ENCODE measurements at places on chromosomes 16 and 17.

DNA sequence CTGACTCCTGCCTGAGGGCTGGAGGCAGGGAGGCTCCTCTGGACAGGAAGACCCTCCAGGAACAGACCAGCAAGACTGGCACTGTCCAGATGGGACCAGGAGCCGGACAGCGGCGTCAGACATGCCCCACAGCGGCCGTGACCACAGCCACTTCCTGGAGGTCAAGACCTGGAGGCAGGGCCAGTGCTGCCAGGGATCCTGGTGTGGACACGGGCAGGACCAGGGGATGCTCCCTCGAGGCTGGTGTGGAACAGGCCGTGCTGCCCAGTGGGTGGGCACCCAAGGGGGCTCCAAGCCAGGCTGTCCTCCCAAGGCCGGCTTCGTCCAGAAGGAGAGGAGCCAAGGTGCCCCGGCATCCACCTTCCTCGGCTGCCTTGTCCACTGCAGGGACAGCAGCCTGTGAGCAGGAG is 4.5 kb upstream of the CCDC57 start:
- no peak for ATAC-seq

- no peak for ATAC-seq
Observed at GRCh38 chr17:200586-200985, 19.1 kb upstream of the DOC2B start.

DNA sequence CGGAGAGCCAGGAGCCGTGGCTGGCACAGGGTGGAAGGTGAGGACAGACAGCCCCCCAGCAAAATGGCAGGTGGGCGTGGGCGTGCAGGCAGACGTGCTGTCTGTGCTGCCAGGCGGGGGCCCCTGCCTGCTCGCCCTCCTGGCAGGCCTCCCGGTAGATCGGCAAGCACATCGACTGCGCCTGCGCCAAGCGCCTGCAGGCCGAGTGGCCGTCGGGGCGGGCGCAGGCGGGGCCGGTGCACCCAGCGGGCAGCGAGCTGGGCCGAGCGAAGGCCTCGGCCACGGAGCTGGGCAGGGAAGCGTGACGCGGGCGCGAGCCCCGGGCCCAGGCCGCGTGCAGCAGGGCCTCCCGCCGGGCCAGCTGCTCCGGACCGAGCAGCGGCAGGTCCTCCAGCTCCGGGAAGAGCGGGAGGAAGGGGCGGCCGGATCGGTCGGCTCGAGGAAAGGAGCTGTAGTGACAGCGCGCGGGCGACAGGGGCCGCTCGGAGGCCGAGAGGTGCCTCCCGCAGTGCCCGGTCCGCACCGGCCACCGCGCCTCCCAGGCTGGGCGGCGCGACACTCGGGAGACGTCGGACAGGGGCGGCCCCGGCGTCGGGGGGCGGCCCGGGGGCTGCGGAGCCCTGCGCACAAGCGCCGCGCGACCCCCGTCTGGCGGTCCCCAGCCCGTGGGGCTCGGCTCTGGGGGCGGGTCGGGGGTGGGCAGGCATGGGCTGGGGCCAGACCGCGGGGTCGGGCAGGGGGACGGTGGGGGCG is 16.9 kb downstream of the GRIN2C start:
- no peak for ATAC-seq

DNA sequence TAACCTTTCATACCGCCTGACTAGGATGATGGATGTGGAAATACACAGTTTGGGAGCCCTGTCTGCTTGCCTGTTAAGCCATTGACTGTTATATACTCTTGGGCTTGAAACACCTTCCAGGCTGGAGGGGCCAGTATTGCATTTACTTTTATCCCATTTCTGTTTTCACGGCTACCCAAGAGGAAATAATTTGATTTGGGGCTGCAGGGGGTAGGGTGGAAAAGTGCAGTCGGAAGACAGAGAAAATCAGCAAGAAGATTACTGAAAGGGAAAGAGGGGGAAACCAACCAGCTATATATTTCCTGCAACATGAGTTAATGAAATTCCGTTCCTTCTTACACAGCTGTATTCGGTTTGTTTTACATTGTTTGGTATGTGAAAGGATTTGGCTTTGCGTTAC is 202.5 kb downstream of the CDH13 start:
- ATAC-seq: no peak

DNA sequence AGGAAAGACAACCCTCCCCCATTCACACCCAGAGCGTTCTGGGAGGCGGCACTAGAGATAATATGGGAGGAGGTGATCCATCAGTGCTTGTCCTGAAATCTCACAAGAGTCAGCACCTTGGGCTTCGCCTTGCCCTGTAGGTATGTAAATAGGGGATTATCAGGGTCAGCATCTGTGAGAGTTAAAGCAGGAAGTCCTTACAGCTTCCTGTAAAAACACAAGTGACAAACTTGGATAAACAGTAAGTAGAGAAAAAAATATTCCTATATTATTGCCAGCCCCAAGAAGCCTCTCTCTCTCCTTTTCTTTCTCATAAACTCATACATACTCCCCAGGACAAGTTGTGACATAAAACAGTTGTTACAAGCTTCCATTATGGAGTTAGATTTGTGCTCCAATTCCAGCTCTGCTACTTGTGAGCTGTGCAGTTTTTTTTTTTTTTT is 187.7 kb downstream of the MAF start:
- no peak for ATAC-seq

DNA sequence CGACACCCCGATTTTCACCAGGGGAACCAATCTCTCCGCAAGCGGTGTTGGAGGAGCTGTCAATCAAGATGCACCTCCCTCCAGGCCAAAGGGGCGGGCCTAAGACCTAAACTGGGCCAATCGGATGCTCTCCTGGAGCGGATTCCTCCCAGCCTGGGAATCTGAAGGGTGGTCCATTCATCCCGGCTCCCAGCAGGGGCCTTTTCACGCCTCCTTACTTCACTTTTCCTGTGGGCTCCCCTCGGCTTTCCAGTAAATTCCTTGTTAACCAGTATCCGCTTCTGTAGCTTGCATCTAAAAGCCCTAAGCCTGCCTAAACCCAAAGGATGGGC is 17.1 kb downstream of the C16orf74 start:
- ATAC-seq: no peak

- no peak for ATAC-seq
Observed at GRCh38 chr16:67653789-67654402, 6.2 kb downstream of the ACD start.

GRCh38 chr16:88468275-88469129 is 15.4 kb downstream of the ZFPM1 start:
- peak; percentile 55 for ATAC-seq

DNA sequence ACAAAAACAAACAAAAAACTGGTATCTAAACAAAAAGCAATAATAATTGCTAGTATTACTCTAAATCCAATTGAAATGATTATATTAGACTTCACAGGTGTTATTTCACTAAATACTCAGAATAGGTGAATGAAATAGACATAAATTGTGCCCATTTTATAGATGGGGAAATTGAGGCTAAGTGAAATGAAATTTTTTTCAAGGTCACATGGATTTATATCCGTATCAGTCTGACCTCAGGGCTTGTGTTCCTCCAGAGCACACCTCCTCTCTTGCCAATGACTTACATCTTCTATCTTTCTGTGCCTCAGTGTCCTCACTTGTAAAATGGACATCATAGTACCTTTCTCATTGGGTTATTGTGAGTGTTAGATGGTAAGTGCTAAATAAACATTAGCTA is 72.3 kb downstream of the GP2 start:
- no peak for ATAC-seq

DNA sequence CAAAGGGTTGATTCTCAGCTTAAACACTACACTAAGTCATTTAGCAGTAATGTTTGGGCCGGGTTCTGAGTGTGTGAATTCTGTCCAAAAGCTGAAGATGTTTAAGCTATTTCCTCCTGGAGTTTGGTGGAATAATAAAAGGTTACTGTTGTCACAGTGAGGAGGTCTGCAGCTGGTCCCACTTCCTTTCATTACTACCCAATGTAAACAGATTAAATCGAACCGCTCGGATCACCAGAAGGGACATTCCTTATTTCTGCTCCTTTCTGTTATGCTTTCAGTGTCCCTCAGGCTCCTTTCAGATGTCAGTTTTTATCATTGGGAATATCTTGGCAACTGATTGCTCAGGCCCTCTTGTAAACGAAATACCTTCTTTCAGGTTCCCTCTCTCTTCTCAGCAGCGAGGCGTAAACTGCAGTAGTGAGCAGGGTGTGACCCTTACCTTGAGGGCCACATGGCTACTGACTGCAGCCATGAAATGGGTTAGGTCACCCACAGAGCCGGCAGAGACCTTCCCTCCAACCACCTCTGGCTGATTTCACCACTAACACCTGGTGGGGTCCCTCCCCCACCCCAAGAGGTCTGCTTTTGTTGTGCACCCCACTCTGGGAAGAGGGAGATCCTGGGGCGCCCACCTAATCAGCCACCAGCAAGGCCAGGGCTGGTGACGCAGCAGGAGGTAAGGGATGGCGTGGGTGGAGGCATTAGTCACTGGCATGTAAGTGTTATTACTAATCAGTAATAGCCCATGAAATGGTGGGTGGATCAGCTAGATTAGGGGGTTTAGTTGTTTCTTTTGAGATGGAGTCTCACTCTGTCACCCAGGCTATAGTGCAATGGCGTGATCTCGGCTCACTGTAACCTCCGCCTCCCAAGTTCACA is 117.6 kb downstream of the VPS53 start:
- peak; percentile 93 for ATAC-seq

DNA sequence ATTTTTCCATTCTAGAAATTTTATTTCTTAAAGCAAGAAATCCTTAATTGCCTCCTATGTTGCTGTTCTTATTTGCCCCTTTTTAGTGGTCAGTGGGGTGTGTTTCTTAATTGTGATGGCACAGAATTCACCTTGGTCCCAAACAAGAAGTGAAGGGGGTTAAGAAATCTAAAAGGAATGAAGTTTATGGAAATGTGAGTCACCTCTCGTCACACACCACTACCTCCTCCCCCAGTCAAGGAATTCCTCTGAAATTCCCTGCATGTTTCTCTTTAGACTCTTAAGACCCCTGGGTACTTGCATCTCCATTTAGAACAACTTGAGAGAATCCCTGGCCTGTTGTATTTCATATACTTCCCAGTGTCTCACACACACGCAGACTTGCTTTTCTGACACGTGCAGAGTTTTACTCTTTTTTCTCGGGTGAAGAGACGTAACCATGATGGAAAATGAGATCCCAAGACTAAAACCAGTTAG is 247.4 kb downstream of the PRKCA start:
- ATAC-seq: no peak

- ATAC-seq: no peak
Observed at GRCh38 chr16:66750279-66751052, 943 bp downstream of the DYNC1LI2 start.

GRCh38 chr16:27410761-27411160 is 8.8 kb downstream of the IL21R start:
- ATAC-seq: no peak

- ATAC-seq: no peak
Observed at GRCh38 chr17:81517339-81518112, 4.9 kb upstream of the ACTG1 start.

DNA sequence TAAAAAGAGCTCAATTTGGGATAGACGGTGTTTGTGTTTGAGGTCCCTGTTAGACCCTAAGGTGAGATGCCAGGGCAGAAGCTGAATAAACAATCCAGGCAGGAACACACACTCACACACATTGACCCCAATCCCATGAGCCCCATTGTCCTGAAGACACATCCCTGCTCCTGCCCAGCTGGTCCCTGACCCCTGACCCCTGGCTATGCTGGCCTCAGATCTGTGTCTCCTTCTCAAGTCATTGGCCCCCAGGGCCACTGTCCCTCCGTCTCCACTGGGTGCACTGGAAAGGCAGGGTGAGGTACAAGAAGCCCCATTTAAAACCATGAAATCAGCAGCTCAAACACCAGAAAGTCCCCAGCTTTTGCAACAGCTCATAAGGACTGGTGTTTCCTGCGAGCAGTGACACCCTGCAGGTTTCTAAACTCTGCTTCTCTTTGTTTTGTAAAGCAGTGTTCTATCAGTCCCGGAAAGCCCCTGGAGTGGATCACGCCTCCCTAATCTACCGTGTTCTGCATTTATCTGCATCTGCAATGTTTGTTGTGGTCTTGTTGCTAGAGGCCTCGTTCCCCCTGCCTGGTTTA is 18.0 kb upstream of the ASGR2 start:
- ATAC-seq: peak; percentile 86

DNA sequence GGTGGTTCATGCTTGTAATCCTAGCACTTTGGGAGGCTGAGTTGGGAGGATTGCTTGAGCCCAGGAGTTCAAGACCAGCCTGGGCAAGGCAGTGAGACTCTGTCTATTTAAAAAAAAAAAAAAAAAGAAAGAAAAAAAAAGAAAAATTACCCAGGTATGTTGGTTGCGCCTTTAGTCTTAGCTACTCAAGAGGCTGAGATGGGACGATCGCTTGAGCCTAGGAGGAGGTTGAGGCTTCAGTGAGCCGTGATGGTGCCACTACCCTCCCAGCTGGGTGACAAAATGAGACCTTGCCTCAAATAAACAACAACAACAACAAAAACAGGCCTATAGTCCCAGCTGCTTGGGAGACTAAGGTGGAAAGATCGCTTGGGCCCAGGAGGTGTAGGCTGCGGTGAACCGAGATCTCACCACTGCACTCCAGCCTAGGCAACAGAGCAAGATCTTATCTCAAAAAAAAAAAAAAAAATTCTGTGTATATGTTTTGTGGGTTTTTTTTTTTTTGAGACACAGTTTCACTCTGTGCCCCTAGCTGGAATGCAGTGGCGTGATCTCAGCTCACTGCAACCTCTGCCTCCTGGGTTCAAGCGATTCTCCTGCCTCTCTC is 12.5 kb upstream of the ANKRD40CL start:
- peak; percentile 39 for ATAC-seq

GRCh38 chr16:59964232-59964924 is 1230.3 kb upstream of the GOT2 start:
- no peak for ATAC-seq

GRCh38 chr17:74435775-74436359 is 4.0 kb downstream of the GPRC5C start:
- ATAC-seq: no peak

- ATAC-seq: peak; percentile 76
Observed at GRCh38 chr16:66315210-66315825, 51.2 kb upstream of the CDH5 start.

DNA sequence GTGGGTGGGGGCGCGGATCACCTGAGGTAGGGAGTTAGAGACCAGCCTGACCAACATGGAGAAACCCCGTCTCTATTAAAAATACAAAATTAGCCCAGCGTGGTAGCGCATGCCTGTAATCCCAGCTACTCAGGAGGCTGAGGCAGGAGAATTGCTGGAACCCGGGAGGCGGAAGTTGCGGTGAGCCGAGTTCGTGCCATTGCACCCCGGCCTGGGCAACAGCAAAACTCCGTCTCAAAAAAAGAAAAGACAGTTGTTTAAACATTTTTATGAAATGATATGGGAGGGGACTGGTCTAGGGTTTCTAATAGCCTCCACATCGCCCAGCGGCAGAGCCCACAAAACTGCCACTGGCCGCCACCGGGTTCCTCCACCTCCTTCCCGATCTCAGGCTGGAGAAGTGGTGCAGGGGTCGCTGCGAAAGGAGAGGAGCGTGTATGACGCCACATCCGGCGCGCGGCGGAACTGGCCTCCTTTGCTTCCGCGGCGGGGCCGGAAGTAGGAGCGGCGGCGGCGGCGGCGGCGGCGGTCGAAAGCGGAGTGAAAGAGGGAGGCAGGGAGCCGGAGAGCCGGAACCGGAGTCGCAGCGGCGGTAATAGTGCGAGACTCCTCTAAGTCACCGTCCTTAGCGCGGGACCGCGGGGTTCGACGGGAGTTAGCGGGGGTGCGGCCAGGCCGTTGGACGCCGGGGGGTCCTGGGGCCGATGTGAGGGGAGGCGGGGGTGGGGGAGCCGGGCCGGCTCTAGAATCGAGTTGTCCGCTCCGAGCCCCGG is at the start of gene PPP4C:
TSS of gene PPP4C (plus strand) at position 492 of the 773 bp plus-strand sequence. CDS start 384 bp downstream, outside the sequence.
- ATAC-seq: peak; percentile 95
